Fibroblast of skin of back (primary cell): ENCODE measurements at places on chromosomes 11 and 22.
A peak's percentile ranks its signal among the peaks of the same experiment; 100 is the strongest.

DNA sequence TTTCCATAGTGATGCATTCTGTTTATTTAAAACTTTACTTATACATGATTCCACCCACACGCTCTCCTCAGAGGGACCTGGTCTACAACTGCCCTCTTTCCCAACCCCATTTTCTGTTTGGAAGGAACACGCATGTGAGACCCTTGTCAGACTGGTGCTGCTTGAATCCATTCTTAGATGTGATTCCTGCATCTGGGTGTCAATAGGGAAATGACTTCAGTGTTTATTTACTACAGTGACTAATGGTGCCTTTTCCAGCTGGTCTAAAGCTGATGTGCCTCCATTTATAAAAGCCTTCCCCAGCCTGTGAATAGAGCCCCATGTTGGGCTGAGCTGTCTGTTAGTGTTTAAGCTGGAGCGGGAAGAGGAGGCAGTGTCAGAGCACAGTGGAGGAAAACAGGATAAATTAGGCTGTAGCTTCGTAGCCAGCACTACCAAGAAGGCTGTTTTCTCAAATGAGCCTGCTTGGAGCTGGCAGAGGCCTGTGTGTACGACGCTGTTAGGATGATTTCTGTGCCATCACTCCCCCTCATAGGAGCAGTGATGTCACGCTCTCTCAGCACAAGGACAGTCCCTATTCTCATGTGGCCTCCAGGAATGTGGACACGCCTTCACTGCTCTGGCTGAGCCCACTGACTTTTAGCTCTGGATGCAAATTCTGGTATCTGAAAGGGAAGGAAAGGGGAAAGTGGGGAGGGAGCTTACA, 18.9 kb upstream of the C11orf96 start:
- peak; percentile 86 for DNase-seq

- DNase-seq: no peak
Observed at GRCh38 chr22:19097518-19097917, 24.7 kb downstream of the DGCR2 start.

- no peak for DNase-seq
Observed at GRCh38 chr11:31972623-31973022, 118.3 kb upstream of the RCN1 start.

GRCh38 chr11:134032043-134032442, 36.8 kb upstream of the JAM3 start:
- no peak for DNase-seq

DNA sequence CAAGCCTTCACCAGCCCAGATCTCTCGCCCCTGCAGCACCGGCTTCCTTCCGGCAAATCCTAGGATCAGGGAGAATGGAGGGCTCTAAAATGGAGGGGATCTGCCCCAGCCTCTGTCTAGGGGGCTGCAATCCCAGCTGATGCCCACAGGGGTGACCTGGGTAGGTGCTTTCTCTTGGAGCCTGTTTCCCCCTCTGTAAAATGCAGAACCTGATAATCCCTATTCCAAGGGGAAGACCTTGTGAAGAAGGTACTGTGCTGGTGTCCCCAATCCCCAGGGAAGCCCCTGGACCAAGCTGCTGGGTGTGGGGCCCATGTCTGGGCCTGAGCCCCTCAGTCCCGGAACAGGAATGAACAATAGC, 2.8 kb downstream of the EMID1 start:
- DNase-seq: no peak

DNA sequence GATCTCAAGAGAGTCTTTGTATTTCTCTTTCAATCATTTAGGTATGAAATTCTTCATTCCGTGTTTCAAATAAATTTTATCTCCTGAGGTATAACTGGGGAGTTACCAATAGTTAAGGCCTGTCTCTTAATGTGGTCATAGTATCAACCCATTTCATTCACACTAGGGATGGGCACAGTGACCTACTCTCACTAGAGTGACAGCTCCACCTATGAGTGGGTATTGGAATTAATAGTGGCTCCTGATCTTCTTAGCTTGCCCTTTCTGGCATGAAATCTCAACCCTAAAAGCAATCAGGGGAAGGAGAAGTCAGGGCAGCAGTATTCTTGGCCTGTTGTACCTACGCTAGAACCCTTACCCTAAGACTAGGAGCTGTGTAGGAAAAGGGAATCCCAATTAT, 507.7 kb downstream of the FAM181B start:
- DNase-seq: no peak

DNA sequence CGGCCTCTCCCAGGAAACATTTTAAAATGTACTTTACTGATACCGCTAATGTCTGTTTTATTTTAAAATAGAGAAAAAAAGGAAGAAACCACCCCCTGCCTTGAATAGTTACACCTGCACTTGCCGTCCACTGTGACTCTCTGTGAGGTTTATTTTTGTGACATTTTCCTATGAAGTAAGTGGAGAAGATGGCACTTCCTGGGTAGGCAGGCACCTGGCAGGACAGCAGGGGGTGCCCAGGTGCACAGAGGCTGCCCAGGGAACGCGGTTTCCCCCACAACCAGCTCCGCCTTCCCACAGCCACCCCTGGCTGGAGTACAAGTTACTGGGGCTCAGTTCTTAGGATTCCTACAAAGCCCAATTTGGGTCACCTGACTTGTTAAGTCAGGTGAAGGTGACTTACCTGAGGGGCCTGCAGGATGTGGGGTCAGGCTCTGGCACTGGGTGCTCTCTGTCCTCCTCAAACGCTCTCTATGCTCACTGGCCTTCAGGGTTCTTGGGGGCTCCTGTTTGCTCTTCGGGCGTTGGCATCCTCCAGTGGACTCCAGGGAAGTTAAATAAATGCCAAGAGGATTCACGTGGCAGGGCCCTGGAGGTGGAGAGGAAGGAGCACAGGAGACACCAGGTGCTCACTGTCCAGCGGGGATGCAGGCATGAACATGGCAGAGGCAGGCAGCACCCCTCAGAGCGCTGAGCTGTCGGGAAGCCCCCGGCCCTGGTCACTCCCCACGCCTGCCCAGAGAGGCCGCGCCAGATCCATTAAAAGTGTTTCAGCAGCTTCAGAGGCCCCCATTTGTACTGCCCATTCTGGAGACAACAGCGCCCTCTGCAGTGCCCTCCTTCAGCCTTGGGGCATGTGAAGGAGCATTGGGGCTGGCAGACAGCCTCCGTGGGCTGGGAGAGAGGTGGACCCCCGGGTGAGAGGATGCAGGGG, 1021.2 kb downstream of the TBC1D22A start:
- no peak for DNase-seq

DNA sequence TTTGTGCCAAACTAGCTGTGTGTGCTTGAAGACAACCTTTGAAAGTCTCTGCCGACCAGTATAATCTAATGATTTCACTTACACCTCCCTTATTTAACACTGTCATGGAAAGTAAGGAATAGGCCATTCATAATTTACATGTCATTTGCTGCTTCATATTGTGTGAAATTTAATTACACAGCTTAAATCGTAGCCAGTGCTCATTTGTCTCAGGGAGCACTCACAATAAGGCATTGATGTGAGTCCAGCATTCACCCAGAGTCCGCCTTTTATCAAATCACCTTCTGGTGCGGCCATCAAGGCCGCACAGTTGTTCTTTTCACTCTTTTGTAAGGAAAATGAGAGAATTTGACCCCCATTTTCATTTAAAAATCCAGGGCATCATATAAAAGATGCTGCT, 46.9 kb downstream of the PAX6 start:
- no peak for DNase-seq

DNA sequence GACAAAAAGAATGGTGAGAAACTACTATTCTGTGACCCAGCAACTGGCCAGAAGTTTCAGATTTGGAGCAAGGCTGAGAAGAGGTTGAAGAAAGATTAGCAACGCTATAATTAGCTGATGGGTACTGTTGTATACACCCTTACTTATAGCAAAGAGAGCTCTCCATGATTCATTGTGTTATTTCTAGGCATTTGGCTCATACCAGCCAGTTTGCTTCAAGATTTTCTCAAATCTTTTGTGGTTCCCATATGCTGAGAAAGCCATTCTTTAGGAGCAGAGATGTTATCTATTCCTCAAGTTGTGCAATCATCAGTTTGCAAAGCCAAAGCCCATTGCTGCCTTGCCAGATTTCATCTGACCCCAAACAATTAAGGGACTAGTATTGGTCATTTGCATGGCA, 179.4 kb downstream of the ETS1 start:
- DNase-seq: peak; percentile 89

DNA sequence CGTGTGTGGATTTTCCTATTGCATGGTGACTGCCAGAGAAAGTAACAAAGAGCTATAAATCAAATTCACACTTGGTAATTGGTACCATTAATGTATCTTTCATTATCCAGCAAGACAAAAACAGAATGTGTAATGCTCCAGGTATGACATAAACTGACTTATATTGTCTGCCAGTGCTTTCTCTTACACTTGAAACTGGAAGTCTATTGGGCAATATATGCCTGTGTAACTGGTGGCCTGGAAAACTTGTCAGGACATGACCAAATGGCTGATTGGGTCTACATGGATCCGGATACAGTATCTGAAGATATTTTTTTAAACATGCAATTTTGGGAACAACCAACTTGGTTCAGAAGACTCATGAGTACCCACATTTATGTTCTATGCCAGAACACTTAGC, 174.6 kb upstream of the ARHGAP42 start:
- no peak for DNase-seq

- DNase-seq: no peak
Observed at GRCh38 chr11:7520011-7520942, 6.5 kb downstream of the PPFIBP2 start.

DNA sequence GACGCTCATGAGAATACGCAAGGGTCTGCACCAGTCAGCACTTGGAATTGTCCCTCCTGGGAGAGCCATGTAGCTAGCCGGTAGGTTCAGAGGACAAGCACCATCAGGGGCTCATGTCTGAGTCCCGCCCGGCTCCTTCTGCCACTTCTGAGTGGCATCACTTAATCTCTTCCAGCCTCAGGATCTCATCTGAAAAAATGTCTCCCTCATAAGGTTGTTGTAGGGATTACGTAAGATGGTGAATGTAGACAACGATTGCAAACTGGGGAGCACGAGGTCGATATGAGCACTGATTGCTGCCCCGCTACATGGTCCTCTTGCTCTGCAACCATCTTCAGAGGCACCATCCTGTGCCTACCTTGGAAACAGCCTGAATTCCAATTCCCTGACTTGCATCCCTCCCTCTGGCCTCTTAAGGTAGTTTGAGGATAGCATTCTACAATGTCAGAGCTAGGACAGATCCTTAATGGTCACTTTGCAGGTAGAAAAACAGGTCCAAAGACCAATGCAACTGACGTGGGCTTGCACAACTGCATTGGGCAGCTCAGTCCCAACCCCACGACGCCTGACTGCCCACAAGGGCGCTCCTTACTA, 115.8 kb upstream of the TMEM45B start:
- DNase-seq: no peak

DNA sequence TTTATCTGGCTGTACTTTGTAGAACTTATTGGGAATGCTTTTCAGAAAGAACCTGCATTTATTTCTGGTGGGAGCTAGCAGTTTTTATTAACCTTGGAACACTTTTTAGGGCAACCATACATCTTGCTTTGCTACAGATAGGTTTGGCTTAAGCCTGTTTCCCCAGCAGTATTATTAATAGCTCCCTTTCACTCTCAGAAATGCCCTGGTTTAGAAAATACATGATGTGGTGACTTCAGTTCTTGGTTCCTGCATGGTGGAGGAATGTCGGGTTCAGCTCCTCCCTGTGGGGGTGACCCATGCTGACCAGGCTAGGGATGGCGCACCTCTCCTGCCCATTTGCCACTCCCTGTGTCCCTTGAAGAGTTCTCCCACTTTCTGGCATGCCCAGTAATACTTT, 28.2 kb downstream of the ZBED4 start:
- DNase-seq: no peak

GRCh38 chr11:119727523-119728151, 1.4 kb downstream of the NECTIN1 start:
- no peak for DNase-seq

- peak; percentile 26 for DNase-seq
Observed at GRCh38 chr11:94593030-94593429, 25.9 kb downstream of the PIWIL4 start.

DNA sequence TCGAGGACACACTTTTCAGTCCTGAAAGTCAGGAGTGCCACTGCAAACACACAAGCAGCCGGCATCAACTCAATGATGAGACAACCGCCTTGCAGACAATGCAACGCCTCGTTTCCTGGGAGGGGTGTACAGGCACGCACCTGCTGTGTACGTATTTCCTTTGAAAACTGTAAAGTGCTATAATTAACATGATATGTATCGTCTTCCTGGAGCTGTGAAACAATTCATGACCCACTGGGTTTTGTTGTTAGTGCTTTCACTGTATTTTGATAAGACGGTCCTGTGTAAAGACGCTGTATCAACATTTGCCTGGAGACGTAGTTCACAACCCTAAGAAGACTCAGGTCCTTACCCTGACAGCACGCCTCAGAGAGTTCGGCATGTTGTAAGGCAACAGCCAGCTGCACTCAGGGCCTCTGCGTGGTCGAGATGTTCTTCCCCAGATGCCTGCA, 105.7 kb upstream of the ANO1 start:
- DNase-seq: no peak

GRCh38 chr11:102695201-102695600, 10.4 kb downstream of the MMP27 start:
- no peak for DNase-seq

DNA sequence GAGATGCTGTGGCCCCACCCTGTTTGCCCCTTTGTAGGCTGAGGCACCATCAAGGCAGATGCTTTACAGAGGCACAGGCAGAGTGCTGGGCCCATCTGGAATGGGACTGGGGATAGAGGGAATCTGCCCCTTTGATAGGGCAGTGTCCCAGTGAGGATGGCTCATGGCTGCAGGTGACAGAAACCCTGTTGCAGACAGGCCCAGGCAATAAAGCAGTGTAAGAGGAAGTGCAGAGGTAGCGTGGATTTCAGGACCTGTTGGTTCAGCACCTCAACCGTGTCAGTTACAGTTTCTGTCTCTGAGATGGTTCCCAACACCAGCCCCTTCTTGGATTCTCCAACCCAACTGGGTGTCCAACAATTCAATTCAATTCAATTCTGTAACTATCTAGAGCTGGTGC, 25.1 kb downstream of the PRDM11 start:
- no peak for DNase-seq

GRCh38 chr11:134660416-134660815, 248.4 kb upstream of the B3GAT1 start:
- no peak for DNase-seq

DNA sequence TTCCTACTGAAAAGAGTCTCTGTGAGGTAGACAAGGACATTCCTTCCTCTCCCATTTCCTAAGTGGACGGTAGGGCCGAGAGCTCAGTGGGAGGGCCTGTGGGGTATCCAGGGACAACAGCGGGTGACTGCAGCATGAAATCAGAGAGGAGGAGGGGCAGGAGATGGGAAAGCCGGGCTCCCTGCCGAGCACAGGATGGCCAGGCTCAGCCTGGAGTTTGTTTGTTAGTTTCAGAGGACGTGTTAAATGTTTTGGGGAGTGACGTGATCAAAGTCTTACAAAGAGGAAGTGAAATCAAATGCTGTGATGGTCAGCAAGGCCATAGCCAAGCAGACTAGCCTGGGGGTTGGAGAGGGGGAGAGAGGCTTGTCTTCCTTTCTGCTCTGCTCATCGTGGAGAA, 152.7 kb downstream of the ADAMTS15 start:
- peak; percentile 80 for DNase-seq

- DNase-seq: peak; percentile 87
Observed at GRCh38 chr11:22703040-22703439, 36.6 kb downstream of the GAS2 start.

GRCh38 chr11:115159207-115159606, 345.0 kb downstream of the CADM1 start:
- no peak for DNase-seq
